ENCODE measurements at places on chromosomes 5 and 9.

- no peak for DNase-seq
These were observed 17.8 kb upstream of the CCNB1 start for GRCh38 chr5:69148981-69149675.

- DNase-seq, result no peak
These were observed 8.2 kb upstream of the FAM151B start for GRCh38 chr5:80479713-80480112.

DNA sequence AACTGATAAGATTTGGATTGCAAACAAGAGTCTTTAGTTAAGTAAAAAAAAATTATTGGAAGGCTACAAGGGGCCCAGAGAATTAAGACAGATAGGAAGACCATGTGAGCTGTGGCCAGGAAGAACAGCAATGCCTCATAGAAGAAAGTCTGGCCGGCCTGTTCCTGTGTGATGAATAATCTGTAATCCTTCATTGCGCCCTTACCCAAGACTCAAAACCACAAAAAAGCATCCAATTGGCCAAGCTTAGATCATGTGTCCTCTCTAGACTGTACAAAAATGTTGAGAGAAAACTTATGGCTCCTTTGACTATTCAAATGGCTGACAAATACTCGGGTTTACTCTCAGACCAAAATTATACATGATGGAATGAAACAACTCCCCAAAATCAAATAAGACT, 1383.5 kb downstream of the PTPRD start:
- no peak for DNase-seq

DNA sequence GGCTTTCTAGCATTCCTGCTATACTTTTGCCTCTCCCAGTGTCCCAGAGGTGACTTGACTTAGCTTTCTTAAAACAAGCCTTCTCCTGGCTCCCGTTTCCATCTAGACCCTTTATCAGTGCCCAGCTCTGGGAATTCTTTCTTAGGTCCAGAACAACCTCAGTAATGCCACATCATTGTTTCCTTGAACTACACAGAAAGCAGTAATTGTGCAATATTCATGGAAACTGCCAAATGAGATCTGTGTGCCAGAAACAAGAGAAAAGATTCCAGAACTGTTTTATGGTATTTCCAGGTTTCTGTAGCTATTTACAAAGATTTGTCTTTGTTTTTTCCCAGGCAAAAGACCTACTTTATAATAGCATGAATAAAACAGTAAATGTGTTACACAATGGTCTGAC, 391.3 kb downstream of the SLCO4C1 start:
- no peak for DNase-seq

DNA sequence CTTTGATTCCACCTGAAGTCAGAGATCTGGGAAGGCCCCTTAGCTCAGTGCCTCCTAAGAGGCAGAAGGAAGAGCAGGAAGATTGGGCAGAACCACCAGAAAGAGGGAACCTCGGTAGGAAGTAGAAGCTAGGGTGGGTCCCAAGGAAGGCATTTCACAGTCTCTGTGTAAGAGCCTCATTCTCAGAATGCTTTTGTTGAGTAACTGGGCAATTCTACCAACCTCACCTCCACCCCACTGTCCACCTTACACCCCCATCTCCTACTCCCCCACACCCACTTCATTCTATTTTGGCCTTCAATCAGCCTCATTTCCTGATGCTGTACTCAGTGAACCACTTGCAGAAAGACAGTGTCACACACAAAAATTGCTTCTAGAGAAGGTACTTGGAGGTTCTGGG, 3.5 kb downstream of the HBEGF start:
- DNase-seq, result no peak

DNA sequence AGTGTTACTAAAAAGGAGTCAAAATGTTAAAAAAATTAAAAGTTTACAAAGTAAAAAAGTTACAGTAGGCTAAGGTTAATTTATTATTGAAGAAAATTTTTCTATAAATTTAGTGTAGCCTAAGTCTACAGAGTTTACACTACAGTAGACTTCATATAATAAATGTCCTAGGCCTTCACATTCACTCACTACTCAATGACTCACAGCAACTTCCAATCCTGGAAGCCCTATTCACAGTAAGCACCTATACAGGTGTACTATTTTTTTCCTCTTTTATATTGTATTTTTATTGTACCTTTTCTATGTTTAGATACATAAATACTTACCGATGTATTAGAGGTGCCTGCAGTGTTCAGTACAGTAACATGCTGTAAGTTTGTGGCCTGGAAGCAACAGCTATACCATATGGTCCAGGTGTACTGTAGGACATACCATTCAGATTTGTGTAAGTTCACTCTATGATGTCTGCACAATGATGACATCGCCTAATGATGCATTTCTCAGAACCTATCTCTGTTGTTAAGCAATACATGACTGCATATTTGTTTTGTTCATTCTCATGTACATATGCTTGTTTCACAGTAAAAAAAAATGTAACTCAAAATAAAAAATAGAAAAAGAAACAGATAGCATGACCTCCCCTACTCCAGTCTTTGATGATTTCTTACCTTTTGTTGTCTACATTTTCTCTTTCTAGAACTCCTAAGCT, 64.7 kb downstream of the NR3C1 start:
- DNase-seq, result no peak

- peak; percentile 32 for DNase-seq
These were observed 110.3 kb upstream of the PTCH1 start for GRCh38 chr9:95626885-95627558.

- no peak for DNase-seq
These were observed 60.1 kb downstream of the GTF3C4 start for GRCh38 chr9:132730054-132731033.

- DNase-seq, result no peak
These were observed 40.8 kb downstream of the NDFIP1 start for GRCh38 chr5:142149363-142149762.

DNA sequence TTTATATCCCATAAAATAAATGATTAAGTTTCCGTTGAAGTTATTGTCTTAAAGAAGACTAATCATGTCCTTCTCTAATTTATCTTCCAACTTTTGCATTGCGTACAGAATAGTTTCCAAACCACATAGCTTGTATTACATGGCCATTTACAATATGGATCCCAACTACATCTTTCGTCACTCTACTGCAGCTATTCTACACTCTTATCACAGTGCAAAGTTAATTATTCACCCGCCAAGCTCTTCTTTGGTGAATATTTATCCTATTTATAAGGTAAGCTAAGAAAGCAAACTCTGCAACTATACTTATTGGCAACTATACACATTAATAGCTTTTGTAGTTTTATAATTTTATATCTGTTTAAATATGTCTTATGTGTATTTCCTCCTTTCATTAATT, 75.9 kb upstream of the ADAMTS19 start:
- DNase-seq, result no peak

DNA sequence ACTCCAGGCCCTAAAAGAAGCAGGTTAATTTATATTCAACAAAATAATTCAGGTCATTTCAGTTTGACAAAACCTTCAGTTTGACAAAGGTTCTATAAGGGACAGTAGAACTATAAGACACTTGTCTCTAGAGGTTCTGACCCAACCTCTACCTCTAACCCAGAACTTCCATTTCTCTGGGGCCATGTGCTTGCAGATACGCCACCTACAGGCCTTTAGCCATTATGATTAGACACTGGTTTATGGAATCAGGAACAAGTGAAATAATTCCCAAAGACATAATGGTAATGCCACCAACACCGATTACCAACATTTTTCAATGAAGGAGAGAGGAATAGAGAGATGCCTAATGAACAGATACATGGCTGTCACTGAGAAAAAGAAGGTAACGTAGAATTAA, 733.9 kb downstream of the PRELID2 start:
- DNase-seq, result no peak

DNA sequence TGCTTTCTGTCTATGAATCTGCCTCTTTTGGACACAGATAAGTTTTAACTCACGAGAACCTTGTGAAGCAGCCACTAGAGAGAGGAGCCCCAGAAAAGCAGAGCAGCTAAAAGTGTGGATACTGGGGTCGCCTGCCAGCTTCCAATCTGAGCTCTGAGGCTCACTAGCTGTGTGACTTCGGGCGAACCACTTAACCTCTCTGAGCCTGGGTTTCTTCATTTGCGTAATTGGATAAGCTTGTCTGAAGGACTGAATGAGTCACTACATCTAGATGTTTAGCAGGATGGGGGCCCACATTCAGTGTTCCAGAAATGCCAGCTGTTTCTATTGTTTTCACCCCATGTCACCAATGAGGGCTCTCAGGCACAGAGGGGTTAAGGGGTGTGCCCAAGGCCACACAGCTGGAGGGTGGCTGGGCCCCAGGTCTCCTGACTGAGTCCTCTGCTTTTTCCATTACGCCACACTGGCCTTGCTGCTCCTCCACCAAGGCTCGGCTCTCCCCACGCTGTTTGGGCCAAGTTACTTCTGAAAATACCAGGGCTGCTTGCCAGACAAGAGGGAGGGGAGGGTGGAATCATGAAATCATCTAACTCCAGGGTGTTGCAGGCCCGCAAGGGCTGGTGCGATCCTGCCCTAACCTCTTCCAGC, 36.2 kb downstream of the SH3PXD2B start:
- DNase-seq, result no peak

GRCh38 chr5:90017239-90017638, 392.3 kb downstream of the CETN3 start:
- no peak for DNase-seq

DNA sequence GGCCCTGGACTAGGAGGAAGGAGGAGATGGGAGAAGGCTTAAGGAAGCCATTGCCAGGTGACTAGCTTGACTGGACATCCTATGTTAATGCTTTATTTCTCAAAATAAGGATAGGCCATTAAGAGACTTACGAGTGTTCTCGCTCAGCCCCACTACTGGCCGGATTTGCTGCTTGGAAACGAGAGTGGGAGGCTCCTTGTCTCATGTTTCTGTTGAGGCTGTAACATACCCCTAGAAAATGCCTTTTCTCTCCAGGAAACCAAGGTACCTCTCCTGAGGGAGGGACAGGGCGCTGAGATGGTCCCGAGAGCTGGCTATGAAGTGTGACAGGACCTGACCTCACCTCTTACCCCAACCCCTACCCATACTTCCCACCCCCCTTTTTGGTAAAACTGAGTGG, 60.0 kb downstream of the RALGPS1 start:
- no peak for DNase-seq

DNA sequence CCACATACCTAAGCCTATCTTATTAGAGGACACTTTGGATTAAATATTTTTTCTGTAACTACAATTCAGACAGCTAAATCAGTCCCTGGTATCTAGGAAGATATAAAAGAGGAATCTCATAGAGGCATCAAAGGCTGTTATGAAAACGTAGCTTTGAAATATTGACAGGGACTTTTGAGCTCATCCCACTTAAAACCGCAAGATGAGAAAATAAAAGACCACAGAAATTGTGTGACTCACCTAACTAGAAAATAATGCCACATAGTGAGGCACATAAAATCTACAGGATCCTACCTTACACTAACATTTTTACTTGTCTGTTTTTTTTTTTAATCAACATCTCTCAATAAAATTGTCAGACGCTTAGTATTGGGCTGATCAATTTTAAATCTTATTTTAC, 686.5 kb upstream of the COX7C start:
- no peak for DNase-seq

- no peak for DNase-seq
These were observed 46.7 kb downstream of the SHB start for GRCh38 chr9:38022203-38022895.

DNA sequence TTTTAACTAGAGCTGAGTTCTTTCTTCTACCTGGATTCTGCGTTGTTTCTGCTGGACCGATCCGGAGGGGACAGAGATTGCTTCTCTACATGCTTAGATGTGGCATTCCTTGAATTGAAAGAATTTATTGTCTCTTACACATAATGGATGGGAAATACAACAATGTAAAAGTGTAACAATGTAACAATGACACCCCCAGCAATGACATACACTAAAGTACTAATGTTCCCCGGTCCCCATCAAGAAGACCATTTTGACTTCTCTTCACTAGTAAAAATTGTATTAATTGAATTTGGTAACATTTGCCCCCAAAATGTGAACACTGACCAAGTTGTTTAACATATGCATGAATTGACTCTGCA, 760.2 kb downstream of the TAF11L14 start:
- no peak for DNase-seq

- DNase-seq, result no peak
These were observed 360.0 kb upstream of the ZNF462 start for GRCh38 chr9:106502930-106503329.

- no peak for DNase-seq
These were observed 402.9 kb downstream of the CYLC2 start for GRCh38 chr9:103397868-103398600.

- no peak for DNase-seq
These were observed 48.2 kb upstream of the SARDH start for GRCh38 chr9:133786371-133786753.

- no peak for DNase-seq
These were observed 664.7 kb downstream of the ACTL7B start for GRCh38 chr9:108191065-108191464.

- no peak for DNase-seq
These were observed 125.9 kb downstream of the APBA1 start for GRCh38 chr9:69546265-69546664.

DNA sequence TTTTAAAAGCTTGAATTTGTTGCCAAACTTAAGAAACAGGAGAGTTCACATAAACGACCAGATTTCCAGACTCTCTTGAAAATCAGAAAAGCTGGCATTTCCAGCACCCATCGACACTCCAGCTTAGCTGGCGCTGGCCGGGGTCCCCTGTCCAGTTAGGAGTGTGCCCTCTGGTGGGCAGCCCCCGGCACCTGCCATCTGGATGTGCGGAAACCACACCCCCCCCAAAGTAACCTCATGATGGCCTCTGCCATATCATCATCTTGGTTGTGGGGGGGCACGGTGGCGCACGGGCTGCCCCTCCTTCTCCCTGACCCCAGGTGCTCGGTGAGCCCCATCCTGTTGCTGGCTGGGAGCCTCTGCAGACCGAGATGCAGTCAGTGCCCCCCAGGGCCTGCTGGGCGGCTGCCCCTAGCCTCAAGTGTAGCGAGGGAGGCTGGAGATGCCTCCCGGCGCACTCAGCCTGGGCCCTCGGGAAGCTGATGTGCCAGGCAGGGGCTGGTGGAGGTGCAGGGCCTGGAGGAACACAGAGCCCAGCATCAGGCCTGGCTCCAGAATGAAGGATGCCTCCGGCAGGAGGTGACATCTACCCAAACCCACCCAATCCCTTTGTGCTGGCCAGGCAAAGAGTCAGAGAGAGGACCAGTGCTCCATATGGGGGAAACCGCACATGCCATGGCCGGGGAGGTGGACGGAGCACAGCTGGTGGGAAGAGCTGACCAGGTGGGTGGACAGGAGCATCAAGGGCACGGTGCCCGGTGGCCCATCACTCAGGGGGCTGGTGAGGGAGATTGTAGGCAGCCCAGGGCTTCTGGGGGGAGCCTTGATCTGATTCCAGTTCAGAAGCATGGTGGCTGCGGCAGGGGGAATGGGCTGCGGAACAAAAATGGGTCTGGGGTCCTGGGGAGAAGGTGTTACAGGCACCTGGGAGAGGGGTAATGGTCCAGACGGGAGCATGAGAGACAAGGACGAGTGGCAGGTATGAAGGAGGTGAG, 70.6 kb downstream of the ADAMTS2 start:
- DNase-seq, result no peak

- no peak for DNase-seq
These were observed 42.1 kb downstream of the RFK start for GRCh38 chr9:76352026-76352620.

GRCh38 chr5:31981361-31981945, 192.7 kb downstream of the GOLPH3 start:
- DNase-seq, result no peak

GRCh38 chr9:6006749-6007057, 8.7 kb downstream of the RANBP6 start:
- DNase-seq, result no peak

- DNase-seq, result no peak
These were observed 472.0 kb upstream of the WWC1 start for GRCh38 chr5:167819406-167819805.

Data from CD4-positive, alpha-beta T cell treated with Interferon alpha-2 for 1 hour (primary cell).